NCI-H1092 (cell line): ENCODE measurements at places on chromosomes 6 and 20.

- no peak for DNase-seq
Observed at GRCh38 chr20:62361799-62362589, 5.1 kb downstream of the LAMA5 start.

DNA sequence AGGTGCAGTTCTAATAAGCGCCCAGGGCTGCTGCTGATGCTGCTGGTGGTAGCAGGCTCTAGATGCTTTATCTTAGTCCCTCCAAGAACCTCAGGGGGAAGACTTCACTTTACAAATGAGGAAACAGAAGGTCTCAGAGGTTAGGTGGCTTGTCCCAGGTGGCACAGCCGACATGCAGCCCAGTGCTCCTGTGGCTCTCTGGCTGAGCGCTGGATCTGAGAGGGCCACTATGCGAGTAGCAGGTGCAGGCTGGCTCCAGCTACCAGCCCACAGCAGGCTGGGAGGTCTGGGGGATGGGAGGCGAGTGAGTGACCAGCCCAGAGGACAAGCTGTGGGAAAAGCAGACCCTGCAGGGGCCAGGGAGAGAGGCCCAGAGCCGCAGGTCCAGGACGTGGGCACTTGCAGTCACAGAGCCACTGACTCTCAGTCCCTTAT, 90.9 kb downstream of the PRND start:
- no peak for DNase-seq

- DNase-seq = no peak
Observed at GRCh38 chr6:37731888-37732287, 34.2 kb upstream of the MDGA1 start.

DNA sequence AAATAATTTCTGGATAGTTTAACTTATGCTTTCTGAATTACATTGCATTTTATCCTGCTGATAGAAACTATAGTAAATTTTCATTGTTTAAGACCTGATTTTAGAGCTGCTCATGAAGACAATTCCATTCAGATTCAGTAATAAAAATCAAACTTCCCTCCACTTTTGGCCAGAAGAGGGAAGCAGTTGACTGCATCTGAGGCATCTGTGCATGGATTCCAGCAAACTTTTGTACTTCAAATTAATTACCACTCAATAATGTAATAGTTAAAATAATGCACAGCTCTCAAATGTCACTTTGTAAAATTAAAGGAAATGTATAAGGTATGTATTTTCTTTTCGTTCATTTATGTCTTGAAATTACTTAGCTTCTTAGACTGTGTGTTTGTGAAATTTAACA, 64.2 kb upstream of the SLC35B3 start:
- no peak for DNase-seq

- DNase-seq = no peak
Observed at GRCh38 chr6:109292983-109293586, 89.2 kb downstream of the CD164 start.

DNA sequence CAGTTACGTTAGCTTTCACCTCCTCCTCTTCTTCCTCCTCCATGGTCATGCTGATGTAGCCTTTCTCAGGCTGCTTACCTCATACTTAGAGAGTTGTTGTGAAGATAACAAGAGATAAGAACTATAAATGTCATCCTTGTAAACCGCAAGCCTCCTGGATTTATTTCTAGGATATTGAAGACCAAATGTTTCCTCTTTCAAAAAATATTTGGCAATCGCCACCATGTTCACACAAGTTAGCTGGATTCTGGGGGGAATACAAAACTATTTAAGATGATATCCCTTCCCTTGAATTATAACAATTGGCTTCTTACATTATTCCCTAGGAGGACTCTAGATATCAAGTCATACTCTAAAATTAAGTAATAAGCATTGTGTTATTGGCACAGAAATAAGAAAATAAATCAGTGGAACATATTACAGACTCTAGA, 99.8 kb upstream of the PLEKHG1 start:
- no peak for DNase-seq

DNA sequence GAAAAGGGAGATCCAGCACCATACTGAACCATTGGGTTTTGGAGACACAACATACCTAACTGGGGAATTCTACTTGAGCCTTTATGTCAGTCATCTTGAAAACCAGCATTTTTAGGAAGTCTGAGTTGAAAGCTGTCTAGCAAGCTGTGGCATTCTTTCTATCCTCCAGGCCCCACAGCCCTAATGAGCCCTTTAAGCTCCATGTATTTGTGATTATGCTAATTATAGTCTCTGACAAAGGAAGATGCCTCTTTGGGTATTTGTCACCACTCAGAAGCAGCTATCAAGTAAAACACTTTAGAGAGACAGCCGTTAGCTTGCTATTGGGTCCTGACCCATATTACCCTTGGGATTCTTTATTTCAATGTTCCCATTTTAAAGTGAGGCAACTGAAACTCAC, 159.5 kb upstream of the MANEA start:
- no peak for DNase-seq

DNA sequence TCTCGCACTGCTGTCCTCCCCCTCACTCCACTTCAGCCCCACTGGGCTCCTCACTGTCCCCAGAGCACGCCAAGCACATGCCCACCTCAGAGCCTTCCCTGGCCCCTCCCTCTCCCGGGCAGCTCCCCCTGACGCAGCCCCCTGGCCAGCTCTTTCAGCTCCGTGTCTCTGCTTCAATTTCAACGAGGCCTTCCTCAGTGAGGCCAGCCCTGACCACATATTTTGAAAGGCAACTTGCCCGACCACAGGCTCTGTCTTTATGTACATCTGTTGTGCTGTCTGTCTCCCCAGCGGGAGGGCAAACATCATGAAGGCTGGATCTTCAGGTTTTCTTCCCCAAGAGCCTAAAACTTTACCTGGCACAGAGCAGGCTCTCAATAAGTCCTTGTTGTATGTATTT, 44.6 kb downstream of the JPH2 start:
- DNase-seq = no peak

GRCh38 chr6:13428583-13429405, 58.6 kb downstream of the GFOD1 start:
- no peak for DNase-seq

DNA sequence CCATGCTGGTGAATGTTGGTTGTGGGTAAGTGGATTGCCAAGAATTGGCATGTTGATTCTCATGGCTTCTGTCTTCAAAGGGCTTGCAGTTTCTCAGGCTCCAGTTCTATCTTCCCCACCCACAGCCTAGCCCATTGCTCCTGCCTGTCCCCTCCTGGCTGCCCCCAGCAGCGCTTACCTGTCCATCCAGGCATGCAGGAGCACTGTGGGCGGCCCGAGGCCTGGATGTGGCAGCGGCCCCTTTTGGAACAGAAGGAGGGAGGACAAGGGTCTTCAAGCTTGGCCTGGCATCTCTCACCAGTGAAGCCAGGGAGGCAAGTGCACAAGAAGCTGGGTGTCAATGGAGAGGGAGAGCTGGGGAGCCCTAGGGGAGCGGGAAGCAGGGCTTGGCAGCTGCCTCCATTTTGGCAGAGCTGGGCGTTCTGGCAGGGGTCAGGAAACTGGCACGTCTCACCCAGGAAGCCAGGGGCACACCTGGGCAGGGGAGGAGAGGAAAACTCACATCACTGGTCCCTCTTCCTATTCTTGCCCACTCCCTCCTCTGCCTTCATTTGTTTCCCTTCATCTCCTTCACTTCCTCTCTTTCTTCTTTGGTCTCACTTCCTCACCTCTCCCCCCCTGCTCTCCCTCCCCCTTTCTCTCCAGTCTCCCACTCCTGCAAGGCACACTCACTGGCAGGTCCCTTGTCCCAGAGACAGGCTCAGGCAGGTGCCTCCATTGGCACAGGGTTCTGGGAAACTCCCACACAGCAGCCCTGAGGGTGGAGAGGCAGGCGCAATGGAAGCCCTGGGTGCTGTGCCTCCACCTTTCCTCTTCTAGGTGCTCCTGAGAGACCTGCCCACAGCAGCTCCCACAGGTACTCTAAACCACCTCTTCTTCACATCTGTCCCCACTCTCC, 1.3 kb downstream of the NOTCH4 start:
- no peak for DNase-seq

DNA sequence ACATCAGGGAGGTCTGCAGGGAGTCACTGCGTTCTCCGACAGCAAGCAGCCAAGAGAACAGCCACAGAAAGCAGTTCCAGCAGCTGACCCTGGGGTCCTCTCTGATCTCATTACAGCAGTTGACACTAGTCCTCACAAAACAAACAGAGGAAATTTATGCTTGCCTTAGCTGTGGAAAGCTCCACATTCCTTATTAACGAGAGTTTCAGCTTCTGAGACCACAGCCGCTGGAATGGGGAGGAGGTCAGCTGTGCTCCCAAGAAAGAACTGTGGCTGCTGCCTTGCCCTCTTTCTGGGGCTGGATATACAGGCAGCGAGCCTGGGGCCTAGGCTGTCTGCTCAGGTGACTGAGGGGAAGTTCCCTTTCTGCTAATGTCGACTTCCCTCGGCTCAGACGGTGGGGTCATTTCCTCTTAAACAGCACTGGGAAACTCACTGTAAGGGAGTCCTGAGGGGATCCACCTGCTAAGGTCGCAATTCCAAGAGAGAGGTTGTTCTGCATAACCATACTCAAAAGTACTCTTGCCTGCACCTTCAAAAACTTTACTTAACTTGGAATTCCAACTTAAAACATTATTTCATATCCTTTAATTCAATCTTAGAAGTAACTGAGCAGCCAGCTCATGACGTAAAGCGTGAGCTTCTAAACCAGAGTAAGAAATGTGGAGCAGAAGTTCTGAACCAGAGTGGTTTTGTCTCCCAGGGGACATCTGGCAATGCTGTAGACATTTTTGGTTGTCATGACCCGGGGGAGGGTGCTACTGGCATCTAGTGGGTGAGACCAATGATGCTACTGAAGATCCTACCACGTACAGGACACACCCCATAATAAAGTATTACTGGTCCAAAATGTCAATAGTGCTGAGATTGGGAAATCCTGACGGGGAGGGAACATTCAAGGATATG, 80.3 kb downstream of the BACH2 start:
- no peak for DNase-seq

- no peak for DNase-seq
Observed at GRCh38 chr6:112232845-112233256, 21.5 kb downstream of the LAMA4 start.

- no peak for DNase-seq
Observed at GRCh38 chr20:4781637-4782377, 60.1 kb downstream of the PRND start.

- no peak for DNase-seq
Observed at GRCh38 chr6:31736768-31737314, 511 bp upstream of the CLIC1 start.

DNA sequence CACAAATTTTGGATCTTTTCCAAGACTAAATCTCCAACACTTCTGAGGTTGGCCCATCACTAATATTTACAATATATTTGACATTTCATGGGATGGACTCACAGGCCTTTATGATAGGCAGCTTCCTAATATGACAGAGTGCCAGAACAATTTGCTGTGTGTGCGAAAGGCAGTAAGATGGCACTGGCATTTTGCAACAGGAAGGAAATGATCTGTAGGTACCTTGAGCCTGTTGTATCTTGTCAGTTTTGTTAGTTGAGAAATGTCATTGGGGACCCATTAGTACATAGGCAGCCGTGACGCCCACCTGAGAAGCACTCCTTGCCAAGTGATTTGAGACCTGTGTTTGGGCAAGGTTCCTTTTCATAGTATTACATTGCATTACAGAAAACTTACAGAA, 153.4 kb upstream of the HEY2 start:
- DNase-seq = no peak

DNA sequence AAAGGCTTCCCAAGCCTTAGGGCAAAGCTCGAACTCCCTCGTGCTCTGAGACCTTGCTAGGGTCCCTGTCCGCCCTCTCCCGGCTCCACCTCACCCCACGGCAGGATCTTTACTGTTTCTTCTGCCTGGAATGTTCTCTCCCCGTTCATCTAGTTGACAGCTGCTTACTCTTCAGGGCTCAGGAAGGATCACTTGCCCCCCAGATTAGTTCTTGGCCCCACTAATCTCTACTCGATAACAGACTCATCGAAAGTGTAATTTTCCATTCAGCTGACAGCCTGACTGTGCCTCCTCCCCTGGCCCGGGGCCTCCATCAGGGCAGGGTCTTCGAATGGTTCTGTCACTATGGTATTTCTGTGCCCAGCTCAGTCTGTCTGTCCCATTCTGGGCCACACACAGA, 3.1 kb downstream of the MAP1LC3A start:
- no peak for DNase-seq

GRCh38 chr6:22800451-22800850, 231.1 kb downstream of the HDGFL1 start:
- DNase-seq = no peak

GRCh38 chr6:121335087-121336008, 1.1 kb upstream of the TBC1D32 start:
- DNase-seq = no peak

GRCh38 chr6:84906514-84906913, 142.1 kb upstream of the TBX18 start:
- DNase-seq = no peak

DNA sequence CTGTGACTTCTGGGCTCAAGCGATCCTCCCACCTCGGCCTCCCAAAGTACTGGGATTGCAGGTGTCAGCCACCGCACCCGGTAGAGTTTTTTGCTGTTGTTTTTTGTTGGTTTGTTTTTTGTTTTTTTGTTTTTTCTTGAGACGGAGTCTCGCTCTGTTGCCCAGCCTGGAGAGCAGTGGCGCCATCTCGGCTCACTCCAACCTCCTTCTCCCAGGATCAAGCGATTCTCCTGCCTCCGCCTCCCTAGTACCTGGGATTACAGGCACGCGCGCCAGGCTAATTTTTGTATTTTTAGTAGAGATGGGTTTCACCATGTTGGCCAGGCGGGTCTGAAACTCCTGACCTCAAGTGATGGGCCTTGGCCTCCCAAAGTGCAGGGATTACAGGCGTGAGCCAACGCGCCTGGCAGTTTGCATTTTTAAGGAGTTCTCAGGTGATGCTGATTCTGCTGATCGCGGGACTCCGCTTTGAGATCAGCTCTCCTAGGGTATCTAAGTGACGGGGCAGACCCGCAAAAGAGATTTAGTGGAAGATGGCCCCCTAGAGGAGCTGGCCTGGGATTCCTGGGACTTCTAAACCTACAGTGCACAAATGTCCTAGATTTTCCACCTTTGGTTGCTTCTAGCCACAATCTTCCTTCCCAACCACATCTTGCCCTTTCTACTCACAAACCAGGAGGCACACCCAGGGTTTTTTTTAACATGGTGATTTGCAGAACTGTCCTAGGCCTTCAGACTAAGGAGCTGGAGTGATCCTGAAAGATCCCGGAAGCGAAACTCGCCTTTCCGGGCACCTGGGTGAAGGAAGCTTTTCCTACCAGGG, 45.2 kb downstream of the DPPA5 start:
- no peak for DNase-seq
